SK-N-DZ (cell line): ENCODE measurements at places on chromosomes 12 and 14.

- no peak for DNase-seq
Measured at GRCh38 chr12:93226361-93226760, 151.4 kb upstream of the NUDT4 start.

DNA sequence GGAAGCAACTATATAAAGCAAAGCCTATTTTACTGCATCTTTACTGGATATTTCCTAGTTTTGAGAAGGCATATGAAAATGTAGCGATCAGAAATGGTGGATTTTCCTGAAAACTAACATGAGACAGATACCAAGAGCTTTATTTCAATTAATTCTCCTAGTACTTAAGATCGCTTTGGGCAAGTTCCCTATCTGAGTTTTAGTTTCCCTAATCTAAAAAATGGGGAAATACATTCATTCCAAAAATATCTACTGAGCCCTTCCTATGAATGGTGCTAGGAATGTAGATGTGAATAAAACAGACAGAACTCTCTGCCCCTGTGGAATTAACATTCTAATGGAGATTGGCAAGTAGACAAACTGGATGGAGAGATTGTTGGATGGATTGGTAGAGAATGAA lies 8.4 kb downstream of the CATSPERB start:
- no peak for DNase-seq

GRCh38 chr12:96077081-96077480 lies 41.7 kb upstream of the LTA4H start:
- DNase-seq, result no peak

DNA sequence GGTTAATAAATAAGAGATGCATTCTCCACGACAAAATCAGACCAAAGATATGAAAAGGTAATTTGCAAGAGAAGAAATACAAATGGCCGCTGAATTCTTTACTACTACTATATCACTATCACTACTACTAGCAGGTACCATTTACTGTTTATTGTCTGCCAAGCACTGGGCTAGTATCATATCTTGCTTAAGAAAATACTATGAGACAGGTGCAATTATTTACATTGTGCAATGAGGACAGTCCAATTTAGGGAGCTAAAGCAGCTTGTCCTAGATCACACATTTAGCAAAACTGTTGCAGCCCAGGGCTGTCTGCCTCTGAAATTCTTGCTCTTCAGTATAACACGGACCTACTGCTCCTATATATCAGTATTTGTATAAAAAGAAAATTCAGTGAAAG lies 52.8 kb downstream of the CRADD start:
- DNase-seq, result no peak

DNA sequence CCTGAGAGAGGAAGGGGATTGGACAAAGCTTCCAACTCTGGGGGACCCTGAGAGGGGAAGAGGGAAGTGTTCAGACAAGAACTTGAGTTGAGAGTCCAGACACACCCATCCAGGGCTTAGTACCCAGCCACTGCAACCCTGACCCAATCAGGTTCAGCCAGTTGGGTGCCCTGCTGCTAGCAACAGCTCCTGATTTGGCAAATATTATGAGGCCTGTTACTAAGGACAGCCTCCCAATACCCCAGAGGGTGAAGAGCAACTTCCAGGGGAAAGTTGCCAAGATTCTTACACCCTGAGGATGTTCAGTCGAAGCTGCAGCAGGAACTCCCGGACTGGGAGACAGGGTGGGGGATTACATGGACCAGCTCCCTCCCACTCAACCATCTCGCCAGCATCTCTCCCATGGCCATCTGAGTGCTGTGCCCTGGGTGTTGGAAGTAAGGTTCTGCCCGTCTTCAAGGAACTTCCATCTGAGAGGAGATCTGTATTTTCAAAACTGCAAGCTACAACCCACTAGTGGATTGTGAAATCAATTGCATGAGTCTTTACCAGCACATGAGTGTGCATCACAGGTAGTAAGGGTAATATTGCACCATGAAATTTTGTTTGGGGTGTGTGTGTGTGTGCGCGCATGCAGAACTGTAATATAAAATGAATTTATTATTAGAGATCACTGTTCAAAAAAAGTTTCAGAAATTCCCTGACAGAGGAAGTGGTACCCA lies 11.5 kb upstream of the KRT78 start:
- no peak for DNase-seq

GRCh38 chr12:41910578-41911320 lies 233.9 kb downstream of the GXYLT1 start:
- no peak for DNase-seq

GRCh38 chr14:70796551-70796950 lies 12.8 kb downstream of the MAP3K9 start:
- no peak for DNase-seq

GRCh38 chr12:1564067-1564466 lies 30.3 kb downstream of the FBXL14 start:
- DNase-seq, result no peak

- no peak for DNase-seq
Measured at GRCh38 chr12:6887460-6887859, 14.4 kb upstream of the SPSB2 start.

DNA sequence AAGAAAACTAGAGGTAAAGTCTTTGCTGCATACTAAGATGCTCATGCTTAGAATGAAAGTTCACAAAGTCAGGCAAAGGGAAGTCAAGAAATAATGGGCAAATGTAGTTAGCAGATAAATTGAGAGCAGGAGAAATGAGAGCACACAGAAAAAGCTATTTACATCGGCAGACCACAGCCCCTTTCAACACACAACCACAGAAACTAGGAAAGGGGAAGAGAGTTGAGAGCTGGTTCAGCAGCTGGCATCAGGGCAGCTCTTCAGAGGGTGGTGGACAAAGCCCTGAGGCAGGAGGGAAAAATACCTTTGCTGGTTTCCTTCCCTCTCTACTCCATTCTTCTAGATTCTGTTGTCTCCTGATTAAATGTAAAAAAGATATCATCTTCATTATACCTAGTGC lies 95.4 kb upstream of the ANO4 start:
- DNase-seq, result no peak

DNA sequence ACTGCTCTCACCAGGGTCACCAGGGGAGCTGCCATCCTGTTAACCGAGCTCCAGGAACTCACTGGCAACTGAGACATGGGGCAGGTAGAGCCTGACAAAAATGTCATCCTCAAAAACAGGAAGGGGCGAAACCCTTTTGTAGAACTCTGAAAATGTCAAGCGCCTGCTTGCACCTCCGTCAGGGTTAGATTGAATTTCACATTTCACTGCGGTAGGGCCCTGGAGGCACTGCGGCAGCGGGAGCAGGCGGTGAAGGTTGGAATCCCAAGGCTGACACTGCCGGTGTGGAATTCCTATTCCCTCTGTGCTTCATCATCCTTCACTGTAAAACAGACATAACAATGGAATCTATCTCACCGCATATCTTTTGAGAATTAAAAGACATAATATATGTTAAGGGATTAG lies 142.8 kb upstream of the TMCC3 start:
- DNase-seq, result no peak

DNA sequence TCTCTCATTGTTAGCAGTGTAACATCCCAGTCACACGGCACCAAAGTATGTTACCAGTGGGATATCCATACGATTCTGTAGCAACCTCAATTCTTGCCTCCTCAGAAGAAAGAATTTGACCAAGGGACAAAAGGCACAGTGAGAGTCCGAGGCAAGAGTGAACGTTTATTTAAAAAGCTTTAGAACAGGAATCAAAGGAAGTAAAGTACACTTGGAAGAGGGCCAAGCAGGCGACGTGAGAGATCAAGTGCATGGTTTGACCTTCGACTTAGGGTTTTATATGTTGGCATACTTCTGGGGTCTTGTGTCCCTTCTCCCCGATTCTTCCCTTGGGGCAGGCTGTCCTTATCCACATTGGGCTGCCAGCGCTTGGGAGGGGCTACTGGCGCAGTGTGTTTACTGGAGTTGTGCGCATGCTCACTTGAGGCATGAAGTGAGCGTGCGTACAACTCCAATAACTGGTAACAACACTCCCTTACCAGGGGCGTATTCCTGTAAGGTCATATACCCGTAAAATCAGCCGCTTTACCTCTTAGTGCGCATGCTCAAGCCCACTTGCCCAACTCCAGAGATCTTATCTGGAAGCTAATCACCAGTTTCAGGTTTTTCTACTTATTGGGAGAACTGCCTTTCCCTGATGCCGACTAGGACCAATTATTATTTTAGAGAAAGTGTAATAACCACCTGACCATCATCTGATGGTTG lies 71.7 kb downstream of the FAR2 start:
- DNase-seq, result no peak

DNA sequence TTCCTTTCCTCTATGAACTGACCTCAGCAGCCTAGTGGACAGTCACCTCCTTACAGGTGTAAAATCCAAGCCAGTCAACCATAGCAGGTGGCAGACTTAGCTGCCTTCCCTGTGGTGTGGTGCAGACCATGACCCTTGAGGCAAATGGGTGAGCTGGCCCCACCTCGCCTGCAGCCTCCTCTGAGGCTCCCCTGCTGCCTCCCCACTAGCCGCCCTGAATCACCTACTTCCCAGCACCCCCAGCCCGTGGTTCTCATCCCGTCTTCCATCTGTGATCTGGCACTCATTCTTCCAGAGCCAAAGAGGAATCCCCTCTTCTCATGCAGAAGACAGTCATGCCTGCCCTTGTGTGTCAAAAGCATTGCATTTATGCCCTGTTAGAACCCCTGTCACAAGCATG lies 34.4 kb upstream of the TSPAN9 start:
- DNase-seq, result no peak

GRCh38 chr12:54983536-54984101 lies 943 bp downstream of the TESPA1 start:
- DNase-seq, result no peak

DNA sequence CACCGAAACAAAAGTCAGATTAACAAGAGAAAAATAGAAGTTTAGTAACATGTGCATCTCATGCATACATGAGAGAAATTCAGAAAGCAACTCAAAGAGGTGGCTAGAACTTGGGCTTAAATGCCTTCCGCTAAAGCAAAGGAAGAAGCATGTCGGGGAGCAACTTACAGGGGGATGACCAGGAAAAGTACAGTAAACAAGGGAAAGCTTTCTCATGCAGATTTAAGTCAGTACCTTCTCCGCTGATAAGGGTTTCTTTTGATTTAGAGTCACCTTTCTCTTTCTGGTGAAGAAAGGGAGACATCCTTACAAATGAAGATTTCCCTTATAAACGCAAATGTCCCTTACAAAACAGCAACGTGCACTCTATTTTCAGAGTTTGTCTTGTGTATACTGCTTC lies 6.0 kb upstream of the RNASE6 start:
- DNase-seq, result no peak

- DNase-seq, result no peak
Measured at GRCh38 chr12:117114784-117115183, 15.6 kb upstream of the TESC start.

- no peak for DNase-seq
Measured at GRCh38 chr12:123952037-123952436, 20.6 kb downstream of the CCDC92 start.

DNA sequence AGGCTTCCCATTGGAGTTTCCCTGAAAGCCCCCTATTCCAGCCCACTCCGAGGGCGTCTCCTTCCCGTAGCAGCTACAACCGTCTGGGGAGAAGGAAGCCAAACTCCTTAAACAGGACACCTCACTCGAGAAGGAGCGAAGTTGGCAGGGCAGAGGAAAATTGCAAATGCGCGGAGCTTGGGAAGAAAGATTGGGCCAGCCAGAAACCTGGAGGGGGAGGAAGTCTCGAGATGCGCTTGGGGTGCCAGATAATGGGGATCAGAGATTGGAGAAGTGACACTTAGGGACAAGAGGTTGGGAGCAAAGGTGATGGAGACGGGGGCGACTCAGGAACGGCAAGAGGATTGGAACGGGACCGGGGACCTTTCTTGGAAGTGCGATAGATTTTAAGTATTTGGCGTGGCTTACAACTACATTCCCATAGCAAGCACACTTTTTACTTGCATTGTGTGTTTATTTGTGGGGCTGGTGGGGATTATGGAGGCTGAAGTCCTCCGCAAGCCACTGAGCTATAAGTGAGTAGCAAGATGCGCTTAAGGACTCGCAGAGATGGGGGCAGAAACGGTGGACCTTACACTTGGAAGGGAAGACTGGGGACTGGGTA lies 926 bp downstream of the HRK start:
- no peak for DNase-seq

GRCh38 chr12:80187660-80188090 lies 88.3 kb downstream of the OTOGL start:
- peak; percentile 72 for DNase-seq

DNA sequence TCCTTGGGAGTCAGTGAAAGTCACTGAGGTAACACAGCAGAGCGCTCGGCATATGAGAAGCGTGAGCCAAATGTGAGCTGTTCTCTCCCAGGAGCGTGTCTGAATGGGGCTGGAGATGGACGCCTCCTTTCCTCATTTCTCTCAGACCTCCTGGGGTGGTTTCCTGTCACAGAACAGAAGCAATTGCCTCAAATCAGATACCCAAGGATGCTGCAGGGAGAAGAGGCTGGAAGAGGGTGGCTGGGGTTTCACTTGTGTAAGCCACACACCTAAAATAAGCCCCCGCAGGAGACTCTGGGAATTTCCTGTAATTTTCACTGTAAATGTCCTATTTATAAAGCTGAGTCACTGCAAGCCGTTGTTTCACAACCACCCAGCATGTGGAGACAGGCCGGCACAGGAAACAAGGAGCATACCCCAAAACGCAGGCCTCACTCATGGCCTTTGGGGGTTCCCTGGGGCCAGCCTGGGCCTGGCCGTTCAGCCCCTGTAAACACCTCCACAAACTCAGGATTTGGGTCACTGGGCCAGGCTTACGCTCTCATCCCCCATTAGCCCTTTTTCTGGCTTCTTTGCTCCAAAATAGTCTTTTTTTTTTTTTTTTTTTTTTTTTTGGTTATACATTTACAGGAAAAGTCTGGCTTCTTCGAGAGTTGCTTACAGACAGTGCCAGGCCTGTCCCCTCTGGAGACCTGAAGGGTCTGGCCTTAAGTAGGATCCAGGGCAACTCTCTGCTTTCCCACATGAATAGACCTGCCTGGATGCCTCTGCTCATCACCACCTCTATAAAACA lies 55.3 kb downstream of the VCPKMT start:
- DNase-seq, result peak; percentile 27

GRCh38 chr12:99704458-99704857 lies 56.9 kb downstream of the GARIN6 start:
- no peak for DNase-seq

GRCh38 chr12:68263366-68263765 lies 10.0 kb upstream of the IL22 start:
- no peak for DNase-seq

DNA sequence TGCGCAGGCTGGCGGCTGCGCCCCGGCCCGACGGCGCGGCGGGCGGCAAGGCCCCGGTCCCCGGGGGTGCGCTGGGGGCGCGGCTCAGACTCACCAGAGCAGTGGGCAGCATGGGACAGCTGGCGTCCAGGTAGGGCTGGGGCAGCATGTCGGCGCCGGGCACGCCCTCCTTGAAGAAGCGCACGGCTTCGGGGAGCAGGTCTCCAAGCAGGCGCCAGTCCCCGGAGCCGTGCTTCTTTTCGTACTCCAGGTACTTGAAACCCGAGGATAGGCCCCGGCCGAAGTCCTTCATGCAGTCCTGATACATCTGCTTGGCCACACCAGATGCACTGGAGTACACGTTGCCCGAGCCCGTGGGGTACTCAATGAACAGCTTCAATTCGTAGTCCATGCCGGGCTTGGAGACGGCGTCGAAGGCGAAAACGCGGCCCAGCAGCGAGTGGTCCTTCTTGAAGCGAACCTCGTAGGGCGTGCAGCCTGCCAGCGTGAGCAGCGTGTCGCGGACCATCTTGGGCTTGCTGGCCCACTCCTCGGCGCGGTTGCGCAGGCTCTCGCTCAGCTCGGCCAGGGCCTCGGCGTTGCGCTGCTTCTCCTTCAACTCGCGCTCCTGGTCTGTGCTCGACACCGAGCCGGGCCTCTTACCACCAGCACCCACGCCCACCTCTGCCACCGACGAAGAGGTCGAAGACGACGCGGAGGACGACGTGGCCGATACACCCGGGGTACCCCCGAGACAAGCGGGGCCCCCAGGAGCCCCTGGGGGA lies 2.2 kb downstream of the IRF2BPL start:
- peak; percentile 43 for DNase-seq

- DNase-seq, result peak; percentile 51
Measured at GRCh38 chr12:41365653-41366171, 177.6 kb downstream of the PDZRN4 start.
